ENCODE measurements at places on chromosomes 12 and 14.

DNA sequence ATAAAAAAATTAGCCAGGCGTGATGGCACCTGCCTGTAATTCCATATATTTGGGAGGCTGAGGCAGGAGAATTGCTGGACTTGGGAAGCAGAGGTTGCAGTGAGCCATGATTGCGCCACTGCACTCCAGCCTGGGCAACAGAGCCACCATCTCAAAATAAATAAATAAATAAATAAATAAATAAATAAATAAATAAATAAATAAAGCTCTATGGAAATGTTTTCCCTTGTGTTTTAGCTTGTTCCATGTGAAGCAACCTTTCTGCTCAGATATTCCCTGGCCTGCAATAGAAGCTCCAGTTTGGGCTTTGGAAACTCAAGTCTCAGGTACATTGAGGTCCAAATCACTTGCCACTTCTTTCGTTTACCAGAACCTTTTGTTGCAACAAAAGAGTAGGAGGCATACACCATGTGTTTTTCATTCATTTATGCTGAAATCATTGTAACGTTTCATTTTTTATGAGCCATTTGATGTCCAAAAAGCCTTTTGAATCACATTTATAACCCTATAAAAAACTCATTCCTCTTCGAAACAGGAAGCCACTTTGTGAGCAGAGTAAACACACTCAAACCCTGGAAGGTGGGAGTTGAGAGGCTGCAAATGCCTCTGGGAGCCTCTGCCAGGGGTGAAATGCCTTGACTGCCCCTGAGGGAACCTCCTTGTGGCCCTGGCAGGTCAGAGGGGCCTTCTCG is 376.6 kb upstream of the TBX3 start:
- DNase-seq = no peak

DNA sequence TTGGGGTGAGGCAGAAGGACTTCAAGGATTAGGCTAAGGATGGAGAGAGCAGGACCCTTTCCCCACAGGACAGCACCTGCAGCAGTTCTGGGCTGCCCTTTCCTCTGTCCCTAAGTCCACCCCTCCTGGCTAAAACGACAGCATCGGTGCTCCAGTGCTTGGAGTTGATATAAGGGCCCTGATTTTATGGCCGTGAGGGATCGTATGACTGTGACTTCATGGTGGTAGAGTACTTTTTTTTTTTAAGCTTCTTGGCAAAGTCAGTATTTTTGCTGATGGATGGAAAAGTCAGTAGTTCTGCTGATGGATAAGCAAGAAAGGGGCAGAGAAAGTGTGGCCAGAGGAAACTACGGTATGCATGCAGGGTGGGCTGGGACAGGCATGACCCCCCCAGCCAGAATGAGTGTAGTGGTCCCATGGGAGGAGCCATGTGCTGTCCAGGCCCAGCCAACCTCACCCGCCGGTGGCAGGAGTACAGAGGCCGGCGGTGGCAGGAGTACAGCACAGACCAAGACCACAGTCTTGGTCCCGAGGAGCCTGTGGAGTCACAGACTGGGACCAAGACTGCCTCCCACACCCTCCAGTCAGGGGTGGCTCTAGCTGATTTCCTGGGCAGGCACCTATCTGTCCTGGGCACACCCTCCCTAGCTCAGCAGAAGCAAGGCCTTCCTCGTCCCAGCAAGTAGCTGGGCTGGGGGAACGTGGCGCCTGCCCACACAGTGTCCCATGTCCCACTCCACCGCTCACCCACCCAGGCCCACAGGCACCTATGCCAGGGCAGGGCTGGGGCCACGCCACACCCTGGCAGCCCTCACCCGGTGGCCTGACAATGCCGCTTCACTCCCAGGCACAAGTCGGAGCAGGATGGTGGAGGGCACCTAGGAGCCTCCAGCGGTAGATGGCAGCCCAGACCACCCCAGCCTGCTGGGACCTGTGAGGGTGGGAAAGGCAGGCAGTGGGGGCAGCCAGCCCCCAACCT is 46.3 kb downstream of the CCDC88C start:
- no peak for DNase-seq

DNA sequence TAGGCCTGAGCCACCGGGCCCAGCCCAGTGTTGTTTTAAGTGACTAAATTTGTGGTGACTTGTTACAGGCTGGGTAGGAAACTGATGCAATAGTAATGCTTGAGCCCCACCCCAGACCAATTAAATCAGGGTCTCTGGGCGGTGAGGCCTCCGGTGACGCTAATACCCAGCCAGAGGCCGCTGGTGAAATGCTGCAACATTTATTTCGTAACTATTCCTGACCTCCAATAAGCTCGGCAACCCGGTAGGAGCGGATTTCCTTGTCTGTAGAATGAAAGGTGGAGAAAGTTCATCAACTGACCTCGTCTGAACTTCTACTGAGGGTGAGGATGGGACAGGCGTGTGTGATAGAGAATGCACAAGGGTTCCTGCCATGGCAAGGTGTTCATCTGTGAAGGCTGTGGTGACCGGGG is 42.3 kb downstream of the FZD10 start:
- no peak for DNase-seq

DNA sequence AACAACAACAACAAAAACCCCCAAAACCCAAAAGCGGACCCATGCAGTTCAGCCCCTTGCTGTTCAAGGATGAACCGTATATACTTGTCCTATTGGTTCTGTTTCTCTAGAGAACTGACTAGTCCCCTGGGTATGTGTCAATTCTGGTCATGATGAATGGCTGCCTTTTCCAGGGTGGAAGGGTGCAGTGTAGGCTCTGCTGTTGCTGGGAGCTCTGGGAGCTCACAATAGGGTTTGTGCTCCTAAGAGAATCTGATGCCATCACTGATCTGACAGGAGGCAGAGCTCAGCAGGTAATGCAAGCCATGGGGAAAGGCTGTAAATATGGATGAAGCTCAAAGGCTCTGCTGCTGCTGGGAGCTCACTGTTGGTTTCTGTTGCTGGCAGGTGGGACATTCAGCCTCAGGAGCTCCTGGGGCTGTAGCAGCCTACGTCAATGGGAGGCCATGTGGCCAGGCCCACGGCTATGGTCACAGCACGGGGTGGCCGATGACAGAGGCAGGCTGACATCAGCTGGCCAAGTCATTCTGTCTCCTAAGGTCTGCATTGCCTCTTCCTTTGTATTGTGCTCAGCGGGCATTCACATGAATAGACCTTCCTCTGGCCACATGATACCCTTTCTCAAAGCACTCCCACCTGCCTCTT is 37.9 kb downstream of the DLK1 start:
- no peak for DNase-seq

GRCh38 chr12:124919521-124920352 is 5.3 kb upstream of the UBC start:
- peak; percentile 50 for DNase-seq

All from GM10248 (cell line).